CD14-positive monocyte (primary cell): ENCODE measurements at places on chromosomes 4 and X.

DNA sequence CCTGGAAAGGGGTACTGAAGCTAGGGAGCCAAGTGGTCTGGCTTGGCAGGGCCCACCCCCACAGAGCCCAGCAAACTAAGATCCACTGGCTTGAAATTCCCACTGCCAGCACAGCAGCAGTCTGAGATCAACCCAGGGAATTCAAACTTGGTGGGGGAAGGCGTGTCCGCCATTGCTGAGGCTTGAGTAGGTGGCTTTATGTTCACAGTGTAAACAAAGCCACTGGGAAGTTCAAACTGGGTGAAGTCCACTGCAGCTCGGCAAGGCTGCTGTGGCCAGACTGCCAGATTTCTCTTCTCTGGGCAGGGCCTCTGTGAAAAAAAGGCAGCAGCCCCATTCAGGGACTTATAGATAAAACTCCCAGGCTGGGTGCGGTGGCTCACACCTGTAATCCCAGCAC lies 58.9 kb downstream of the TFDP3 start:
- DNase-seq: no peak

- DNase-seq: no peak
These were observed 96.5 kb downstream of the HDAC8 start for GRCh38 chrX:72475952-72476668.

DNA sequence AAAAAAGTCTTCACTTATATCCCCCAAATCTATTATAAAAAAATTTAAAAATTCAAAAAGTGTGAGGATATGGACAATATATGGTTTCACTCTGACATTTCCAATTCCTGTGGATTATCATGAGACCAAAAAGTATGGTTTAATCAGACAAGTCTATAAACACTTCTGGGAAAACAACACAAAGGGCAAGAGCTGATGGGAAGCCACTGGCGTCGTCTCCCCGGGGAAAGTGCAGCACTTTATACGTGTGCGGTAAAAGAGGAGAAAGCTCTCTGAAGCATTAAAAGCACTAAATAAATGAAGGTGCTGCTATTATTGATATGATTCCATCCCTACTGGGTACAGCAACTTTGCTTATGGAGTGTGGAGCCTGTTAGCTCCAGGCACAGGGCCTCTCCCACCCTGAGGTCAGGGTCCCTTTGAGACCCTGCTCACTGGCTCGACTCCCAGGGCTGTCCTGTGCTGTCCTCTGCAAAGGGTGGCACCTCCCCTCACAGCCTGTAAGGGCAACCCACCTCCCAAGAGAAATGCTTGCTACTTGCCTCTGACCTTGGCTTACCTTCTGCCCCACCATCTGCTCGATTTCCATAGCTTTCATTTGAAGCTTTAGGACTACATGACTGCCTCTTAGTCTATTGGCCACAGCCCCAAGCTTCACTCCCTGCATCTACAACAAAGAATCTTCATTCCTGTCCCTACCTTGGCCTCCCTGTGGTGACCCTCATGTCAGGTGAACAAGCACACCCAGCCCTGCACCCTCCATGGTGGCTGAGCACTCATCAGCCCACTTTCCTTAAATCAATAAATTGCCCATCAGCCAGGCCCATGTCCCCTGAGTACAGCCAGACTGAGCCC lies 248.6 kb downstream of the HNRNPD start:
- no peak for DNase-seq

GRCh38 chrX:69176053-69176452 lies 10.8 kb upstream of the PJA1 start:
- no peak for DNase-seq
